ENCODE measurements at places on chromosomes 3 and 15.

GRCh38 chr3:58725326-58725853 is 58.8 kb upstream of the FAM3D start:
- no peak for DNase-seq

DNA sequence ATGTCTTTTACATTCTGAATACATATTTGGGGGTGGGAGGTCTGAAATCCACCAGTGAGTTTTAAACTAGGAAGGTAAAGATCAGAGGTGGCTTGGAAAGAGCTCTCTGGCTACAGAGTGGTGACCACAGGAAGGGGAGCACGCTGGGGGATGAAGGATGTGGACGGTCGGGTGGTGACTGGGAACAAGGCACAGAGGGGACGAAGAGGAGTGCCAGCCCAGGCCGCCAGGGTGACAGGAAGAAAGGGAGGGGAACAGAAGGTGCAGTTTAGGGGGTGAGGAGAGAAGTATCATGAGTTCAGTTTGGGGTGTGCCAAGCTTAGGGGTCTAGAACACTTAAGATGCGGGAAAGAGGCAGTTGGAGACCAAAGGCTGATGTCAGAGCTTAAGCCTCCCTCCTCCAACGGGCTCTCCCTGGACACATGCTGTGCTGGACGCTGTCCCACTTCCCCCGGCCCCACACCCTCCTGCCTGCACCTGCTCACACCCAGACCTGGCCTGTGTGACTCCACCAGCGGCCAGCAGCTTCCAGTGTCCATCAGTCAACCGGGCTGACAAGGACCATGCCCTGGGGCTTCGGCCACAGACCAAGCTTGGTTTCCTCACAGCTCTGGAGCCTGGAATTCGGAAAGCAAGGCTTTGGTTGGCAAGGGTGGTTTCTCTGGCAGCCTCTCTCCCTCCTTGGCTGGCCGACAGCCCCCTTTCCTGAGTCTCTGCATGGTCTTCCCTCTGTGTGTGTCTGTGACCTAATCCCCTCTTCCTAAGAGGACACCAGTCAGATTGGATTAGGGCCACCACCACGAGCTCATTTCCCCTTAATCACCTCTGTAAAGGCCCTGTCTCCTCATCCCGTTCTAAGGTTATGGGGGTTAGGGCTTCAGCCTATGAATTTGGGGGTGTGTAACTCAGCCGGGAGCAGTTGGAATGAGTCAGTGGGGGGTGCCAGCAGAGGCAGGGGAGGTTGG is 120.4 kb upstream of the IQSEC1 start:
- DNase-seq, result no peak

DNA sequence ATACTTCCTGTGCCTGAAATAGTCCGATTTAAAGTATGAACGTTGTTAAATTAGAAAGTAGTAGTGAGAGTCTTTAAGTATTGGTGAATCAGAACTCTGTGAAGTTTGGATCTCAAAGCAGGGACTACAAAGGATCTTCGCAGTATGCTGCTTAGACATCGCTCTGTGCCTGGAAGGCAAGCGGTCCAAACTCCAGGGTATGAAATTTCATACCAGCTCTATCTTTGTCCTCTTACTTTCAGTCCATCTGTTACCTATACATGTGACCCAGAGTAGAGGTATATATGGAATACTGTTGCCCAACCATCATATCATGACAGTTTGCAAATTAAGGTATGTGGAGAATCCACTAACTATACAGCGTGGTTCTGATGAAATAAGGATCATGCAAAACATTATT is 34.5 kb downstream of the VPS8 start:
- no peak for DNase-seq

DNA sequence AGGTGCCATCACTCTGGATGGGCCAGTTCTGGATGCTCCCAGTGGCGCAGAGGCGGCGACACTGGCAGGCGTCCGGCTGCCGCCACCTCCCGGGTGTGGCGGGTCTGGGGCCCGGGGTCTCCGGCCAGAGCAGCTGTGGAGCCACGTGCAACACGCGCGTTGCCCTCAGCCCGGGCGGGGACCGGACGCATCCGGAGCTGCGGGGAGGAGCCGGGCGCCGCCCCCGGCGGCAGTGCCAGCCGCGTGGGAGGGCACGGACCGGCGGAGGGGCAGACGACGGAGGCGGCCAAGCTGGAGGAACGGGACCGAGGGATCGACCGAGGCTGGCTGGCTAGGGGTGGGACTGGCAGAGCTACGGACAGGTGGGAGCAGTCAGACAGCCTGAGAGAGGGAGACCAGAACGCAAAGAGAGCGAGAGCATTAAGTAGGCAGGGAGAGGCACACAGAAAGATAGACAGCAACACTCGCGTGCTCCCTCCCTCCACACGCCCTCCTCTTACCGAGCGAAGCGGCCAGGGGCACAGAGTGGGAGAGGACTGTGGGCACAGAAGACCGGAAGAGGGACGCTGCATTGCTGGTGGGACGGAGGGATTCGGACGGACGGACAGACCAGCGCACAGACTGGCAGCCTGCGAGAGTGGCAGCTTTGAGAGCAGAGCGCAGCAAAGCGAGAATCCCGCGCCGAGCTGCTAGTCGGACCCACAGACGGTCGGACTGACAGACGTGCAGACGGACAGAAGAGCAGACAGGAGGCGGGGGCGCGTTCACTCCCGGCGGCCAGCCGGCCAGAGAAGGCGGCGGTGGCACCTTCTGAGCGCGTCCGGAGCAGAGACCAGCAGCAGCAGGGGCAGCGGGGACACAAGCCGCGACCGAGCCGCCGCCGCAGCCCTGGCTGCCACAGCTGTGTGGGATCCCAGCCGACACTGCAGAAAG is at the start of gene ARPP21:
TSS of gene ARPP21 (plus strand) at position 272 of the 933 bp plus-strand sequence. CDS start 42,227 bp downstream, outside the sequence.
- no peak for DNase-seq

DNA sequence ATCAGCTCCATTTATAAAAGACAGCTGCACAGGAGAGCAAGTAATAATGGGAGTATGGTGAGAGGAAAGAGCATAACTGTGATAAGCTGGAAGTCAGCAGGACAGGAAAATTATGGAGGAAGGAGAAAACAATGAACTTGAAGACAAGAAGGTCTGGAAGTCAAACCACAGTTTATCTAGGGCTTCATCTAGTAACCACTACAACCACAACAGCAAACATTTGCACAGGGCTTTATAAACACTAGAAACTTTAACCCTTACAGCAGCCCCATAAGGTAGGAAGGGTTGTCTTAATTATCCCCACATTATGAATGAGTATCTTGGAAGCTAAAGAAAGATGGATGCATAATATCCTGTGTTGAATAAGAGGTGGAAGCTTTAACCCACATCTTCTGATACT is 820.8 kb downstream of the IGSF11 start:
- DNase-seq, result no peak

DNA sequence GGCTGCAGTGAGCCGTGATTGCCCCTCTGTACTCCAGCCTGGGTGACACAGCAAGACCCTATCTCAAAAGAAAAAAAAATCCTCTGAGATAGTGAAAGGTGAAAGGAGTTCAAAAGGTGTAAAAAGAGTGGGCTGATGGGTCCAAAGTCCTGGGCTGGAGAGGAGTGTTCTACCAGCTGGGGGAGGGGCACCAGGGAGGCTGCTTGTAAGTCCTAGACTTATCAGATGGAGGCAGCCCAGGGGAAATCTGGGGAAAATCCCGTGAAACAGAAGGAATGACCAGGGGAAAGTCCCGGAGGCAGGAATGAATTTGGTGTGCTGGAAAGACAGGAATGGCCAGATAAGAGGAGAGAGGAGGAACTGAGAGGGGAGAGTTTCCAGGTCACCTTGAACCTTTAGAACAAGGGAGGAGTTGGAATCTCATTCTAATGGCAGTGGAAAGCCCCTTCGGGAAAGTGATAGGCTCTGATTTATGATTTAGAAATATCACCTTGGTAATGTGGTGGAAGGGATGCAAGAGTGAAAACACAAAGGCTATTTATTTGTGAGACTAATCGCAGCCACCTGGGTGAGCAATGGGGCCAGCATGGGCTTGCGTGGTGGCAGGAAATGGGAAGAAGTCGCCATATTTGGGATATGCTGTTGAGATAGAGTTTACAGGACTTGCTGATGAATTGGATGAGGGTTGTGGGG is 23.4 kb upstream of the PPP4R2 start:
- DNase-seq, result no peak

GRCh38 chr15:36282821-36283220 is 296.6 kb upstream of the CDIN1 start:
- DNase-seq, result no peak

GRCh38 chr3:20141851-20142250 is 44.2 kb downstream of the SGO1 start:
- no peak for DNase-seq

DNA sequence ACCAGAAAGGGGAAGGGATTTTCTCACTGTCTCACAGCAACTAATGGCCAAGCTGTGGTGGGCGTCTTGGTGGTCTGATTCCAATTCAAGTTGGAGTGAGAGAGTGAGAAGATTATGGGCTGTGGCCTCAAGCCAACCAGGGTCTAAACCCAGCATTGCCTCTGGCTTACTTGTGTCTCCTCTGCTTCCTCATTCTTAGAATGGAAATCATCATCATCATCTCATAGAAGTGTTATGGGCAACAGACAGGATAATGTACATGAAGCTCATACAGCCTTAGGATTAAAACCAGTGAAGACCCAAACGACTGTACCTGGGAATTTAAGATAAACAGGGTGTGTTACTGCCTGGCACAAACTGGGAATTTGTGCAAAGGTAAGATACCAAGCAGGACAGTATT is 29.1 kb upstream of the IREB2 start:
- no peak for DNase-seq

GRCh38 chr3:45635475-45636256 is 41.1 kb downstream of the LIMD1 start:
- no peak for DNase-seq

DNA sequence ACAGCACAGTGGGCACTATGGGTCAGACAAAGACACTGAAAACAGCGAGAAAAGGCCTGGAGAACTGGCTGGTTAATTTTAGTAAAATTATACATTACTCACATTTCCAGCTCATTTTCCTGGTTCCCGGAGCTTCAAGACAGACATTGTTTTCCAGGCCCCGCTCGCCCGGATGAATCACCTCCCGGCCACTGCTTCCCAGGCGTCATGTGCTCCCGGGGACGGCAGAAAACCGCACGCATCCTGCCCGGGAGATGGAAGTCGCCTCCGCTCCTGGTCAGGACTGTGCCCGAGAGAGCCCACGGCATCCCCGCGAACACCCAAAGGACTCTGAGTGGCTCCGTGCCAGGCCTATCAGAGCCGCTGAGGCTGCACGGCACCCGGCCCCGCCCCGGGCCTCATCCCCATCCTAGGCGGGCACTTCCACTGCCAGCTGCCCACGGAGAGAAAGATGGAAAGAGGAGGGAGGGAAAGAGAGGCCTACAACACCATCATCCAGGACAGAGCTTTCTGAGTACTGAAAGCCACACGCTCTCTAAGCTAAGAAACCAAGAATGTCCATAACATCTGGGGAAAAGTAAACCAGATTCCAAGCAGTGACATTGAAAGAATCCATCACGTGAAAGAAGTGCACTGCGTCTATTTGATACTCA is 75.1 kb downstream of the VGLL4 start:
- DNase-seq, result no peak

- DNase-seq, result no peak
Measured at GRCh38 chr3:72661115-72661457, 187.2 kb downstream of the SHQ1 start.

- peak; percentile 34 for DNase-seq
Measured at GRCh38 chr15:70196372-70197316, 98.9 kb upstream of the TLE3 start.
